ENCODE measurements at places on chromosomes 7 and 10.

- DNase-seq = peak; percentile 11
Measured at GRCh38 chr10:47047577-47048525, 136.6 kb downstream of the PTPN20 start.

- no peak for DNase-seq
Measured at GRCh38 chr7:88789480-88790064, 6.0 kb downstream of the TEX47 start.

DNA sequence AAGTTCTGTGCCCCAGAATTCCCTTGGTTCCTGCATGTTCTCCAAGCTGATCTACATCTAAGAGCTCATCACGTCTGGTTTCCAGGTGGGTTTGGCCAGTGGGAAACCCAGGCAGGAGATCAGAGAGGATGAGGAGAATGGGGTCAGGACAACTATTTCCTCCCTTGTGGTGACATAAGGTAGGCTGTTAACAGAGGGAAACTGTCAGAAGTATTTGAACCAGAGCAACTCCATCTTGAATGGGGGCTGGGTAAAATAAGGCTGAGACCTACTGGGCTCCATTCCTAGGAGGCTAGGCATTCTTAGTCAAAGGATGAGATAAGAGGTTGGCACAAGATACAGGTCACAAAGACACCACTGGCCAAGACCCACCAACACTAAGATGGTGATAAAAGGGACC, 19.1 kb downstream of the GARIN1A start:
- no peak for DNase-seq

GRCh38 chr10:65570143-65571010, 1355.5 kb upstream of the LRRTM3 start:
- no peak for DNase-seq

GRCh38 chr7:28778786-28779185, 179.3 kb downstream of the TRIL start:
- no peak for DNase-seq

DNA sequence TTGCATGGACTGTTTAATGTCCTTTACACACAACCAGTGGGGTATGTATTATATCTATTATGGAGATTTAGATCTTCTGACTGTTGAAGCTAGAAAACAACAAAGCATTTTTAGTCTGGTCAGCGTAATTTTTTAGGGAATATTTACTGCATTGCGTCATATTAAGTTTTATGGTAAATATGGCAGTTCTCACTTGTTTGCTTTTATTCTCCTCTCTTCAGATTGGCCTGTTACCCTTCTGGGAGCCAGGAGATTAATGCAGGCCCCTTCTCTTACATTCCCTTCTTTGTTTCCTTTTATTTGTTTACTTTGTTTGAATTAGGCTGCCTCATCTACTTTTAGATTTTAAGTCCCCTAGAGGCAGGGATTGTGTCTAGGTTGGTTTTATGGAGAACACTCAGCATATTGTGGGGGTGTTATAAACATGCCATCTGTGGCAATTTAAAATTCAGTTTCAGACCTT, 13.8 kb downstream of the UBE2D1 start:
- DNase-seq = no peak

GRCh38 chr10:112330162-112330561, 43.8 kb upstream of the ACSL5 start:
- DNase-seq = no peak

DNA sequence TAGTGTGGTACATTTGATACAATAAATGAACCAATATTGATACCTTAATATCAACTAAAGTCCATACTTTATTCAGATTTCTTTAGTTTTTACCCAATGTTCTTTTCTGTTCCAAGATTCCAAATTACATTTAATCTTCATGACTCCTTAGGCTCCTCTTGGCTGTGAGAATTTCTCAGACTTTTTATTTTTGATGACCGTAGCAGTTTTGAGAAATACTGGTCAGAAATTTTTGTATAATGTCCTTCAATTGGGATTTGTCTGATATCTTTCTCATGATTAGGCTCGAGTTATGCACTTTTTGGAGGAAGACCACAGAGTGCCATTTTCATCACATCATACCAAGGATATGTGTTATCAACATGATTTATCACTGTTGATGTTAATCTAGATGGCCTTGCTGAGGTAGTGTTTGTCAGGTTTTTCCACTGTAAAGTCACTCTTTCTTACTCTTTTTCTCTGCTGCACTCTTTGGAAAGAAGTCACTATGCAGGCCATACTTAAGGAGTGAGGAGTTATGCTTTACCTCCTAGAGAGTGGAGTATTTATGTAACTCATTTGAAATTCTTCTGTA, 12.9 kb upstream of the ENTPD1 start:
- DNase-seq = no peak

DNA sequence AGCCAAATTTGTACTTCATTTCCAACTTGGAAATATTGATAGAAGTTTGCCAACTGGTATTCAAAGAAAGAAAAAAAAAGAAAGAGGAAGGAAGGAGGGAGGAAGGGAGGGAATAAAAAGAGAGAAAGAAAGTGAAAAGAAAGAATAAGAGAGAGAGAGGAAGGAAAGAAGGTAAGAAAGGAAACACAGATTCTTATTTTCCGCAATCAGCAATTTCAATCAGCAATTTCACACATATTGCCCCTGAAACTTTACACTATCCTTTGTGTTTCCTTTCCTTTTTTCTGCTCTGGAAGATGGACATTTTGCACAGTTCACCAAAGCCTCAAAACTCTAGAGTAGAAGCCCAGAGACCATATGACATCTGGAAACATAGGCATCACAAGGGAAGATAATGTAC, 888.1 kb downstream of the REEP3 start:
- DNase-seq = no peak

DNA sequence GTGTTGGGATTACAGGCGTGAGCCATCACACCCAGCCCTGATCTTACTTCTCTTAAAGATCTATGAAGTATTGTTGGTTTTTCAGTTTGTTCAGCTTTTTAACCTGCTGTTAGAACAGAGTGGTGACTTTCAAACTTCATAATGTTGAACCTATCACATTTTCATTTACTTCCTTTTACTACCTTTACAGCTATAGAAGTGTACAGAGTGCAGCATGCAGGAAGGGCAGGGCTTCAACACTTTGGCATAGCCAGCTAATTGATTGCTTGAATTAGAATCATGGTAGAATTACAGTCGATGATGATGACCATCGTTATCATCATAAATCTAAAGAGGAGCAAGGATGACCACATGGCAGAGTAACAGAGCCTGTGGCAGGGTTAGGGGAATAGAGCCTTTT, 55.5 kb downstream of the AOAH start:
- no peak for DNase-seq

DNA sequence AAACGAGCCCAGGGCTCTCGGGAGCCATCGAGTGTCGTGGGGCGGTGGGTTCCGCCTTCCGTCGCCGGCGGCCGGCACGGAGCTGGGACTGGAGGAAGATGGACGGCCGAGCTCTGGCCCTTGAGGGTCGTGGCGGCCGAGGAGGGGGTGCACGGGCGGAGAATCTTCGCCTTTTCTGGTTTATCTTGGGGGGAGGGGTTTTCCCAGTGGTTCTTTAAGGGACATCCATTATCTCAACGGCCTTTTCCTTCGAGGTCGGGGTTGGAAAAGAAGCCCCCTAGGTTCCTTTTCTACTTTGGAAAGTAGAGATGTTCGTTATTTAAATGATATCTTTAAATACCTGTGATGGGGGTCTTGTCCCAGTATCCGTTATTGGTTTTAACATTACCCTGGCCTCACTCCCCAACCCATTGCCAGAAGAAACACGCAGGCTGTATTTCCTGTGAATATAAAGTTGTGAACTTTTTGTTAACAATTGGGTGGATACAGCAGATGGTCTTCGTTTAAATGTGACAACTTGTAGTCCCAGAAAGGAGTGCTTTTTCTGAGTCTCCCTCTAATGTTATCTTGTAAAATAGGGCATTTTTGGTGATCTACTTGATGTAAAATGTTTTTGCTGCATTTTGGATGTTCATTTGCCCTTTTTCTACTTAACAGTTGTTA, 765 bp downstream of the CCAR1 start:
- DNase-seq = no peak
